ENCODE measurements at places on chromosomes 3 and 15. TPM values are rescaled to one million over a fixed set of nuclear protein-coding genes. Genes with fewer than 3 reads are reported as not detected.

Gene SLC15A2
- total RNA-seq: 0.07 TPM

GRCh38 chr3:94787734-94788270 lies 724.9 kb downstream of the NSUN3 start:
- no peak for DNase-seq

Gene NEIL1
- 9.1 TPM for total RNA-seq

Gene FSTL1
- 117 TPM for total RNA-seq

- DNase-seq: no peak
These were observed 1223.2 kb downstream of the OTOL1 start for GRCh38 chr3:162719684-162720341.

DNA sequence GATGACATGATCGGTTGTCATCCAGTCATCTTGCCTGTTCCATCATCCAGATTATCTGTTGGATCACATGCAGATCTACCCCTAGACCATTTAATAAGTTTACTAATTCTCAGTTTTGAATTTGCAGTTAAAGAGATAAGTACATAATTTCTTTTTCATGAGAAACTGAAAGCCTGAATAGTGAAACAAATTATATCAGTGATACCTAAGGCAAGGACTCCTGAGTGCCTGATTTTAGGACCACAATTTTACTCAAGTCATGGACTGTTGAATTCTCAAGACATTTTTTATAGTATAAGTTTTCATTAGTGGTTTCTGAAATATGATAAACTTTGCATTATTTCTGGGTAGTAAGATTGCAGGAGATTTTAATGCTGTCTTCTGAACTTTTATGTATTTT lies 13.2 kb downstream of the SIDT1 start:
- no peak for DNase-seq

Gene HOMER2
- 40.4 TPM for total RNA-seq

Gene FBXL22
- 0.43 TPM for total RNA-seq

- no peak for DNase-seq
These were observed 47.9 kb upstream of the CCDC80 start for GRCh38 chr3:112688819-112689218.

Gene TM6SF1
- total RNA-seq: not detected

Gene EOMES
- 0.20 TPM for total RNA-seq

Gene C3orf49
- not detected for total RNA-seq

Gene AGTR1
- not detected for total RNA-seq

DNA sequence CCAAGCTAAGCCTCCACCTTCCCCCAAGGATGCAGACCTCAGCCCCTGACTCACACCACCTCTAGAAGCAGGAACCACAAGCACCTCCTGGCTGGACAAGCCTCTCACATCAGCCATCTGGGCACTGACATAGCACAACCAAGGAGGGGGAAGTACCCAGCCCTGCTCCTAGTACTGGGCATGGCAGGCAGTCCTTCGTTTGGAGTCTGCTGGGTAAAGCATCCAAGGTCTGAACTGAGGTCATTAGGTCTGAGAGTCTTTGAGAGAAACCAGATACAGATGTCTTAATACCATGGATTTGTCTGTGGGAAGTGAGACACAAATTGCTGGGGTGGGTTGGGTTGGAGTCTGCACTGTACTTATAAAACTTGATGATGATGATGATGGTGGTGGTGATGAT lies 61.8 kb downstream of the CCDC33 start:
- no peak for DNase-seq

GRCh38 chr3:160804762-160805161 lies 48.7 kb downstream of the PPM1L start:
- peak; percentile 74 for DNase-seq

DNA sequence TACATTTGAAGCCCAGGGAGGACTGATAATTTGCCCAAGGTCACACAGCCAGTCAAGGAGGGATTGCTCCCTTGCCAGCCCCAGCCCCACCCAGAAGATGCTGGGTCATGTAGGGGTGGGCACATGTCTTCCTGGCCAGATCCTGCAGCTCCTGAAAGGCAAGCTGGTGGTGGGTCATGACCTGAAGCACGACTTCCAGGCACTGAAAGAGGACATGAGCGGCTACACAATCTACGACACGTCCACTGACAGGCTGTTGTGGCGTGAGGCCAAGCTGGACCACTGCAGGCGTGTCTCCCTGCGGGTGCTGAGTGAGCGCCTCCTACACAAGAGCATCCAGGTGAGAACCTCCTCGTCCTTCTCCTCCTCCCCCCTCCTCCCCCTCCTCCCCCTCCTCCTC lies 13.2 kb downstream of the ISG20 start:
- DNase-seq: no peak

Gene BRPF1
- total RNA-seq: 23.7 TPM

Gene ZPLD1
- not detected for total RNA-seq

DNA sequence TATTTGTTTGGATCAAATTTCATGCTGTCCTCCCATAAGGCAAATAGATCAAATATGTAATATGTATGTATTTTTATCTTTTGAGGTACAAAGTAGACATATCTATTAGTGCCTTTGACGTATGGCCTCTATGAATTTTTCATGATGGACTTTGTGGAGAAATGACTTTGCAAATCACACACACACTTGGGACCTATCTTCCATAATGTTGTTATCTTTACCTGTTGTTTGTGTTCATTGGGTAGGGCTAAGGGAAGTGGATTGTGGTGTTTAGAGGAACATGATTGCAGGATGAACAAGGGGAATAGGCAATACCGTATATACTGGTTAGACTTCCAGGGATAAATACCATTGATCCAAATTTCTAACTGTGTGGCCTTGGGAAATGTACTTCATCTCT lies 142.3 kb downstream of the GHSR start:
- DNase-seq: no peak

Gene OIP5
- 45.4 TPM for total RNA-seq

Gene CPB1
- total RNA-seq: not detected

DNA sequence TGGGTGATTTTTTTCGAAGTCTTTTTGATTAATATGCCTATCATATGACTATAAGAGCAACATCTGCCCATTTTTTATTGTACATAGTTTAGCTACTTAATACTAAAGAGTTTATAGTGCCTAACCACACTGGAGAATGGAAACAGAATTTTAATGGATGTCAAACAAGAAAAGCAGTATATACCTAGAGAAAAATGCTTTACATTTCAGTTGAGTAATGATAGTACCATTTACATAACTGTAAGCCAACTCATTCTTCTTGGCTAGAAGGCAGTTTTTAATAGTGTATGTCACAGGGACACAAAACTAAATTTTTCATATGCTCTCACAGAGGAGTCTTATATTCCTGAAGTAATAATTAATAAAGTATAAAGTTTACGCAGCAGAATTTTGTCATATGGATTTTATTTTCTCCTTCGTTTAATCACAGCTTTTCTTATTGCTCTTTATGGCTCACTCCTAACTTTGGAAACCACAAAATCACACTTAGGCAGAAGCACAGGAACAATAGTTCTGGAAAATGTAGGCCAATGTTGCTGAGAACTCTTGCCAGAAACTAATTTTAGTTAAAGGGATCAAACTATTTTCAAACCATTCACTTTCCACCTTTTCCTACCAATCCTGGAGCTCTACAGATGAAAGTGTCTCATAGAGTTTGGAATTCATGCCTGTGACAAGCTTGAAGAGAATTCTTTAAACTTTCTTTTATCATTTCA lies 243.6 kb downstream of the ZIC1 start:
- no peak for DNase-seq

Gene CKMT1B
- total RNA-seq: 30.9 TPM

Gene PIF1
- total RNA-seq: 37.9 TPM

Gene CYP1A2
- not detected for total RNA-seq

GRCh38 chr3:114685161-114685560 lies 391.3 kb downstream of the TIGIT start:
- DNase-seq: no peak

Gene TRIM42
- not detected for total RNA-seq

Gene GOLGA6L9
- 1.4 TPM for total RNA-seq

Gene ERC2
- 3.8 TPM for total RNA-seq

GRCh38 chr3:101902041-101902440 lies 52.7 kb downstream of the NFKBIZ start:
- no peak for DNase-seq

Data from G401 (cell line).